ENCODE measurements at places on chromosomes 2 and 18. TPM values are rescaled to one million over a fixed set of nuclear protein-coding genes. Genes with fewer than 3 reads are reported as not detected.

- H3K4me3 ChIP-seq, result no peak overlapping the region
- H3K4me1 ChIP-seq, result no peaks in the 10 kb centered on the region
- no peaks in the 10 kb centered on the region for H3K36me3 ChIP-seq
- H3K27me3 ChIP-seq, result peaks cover 11% of the 10 kb centered on the region
- no peak for DNase-seq
Measured at GRCh38 chr2:120421830-120422175, 75.9 kb downstream of the INHBB start.

DNA sequence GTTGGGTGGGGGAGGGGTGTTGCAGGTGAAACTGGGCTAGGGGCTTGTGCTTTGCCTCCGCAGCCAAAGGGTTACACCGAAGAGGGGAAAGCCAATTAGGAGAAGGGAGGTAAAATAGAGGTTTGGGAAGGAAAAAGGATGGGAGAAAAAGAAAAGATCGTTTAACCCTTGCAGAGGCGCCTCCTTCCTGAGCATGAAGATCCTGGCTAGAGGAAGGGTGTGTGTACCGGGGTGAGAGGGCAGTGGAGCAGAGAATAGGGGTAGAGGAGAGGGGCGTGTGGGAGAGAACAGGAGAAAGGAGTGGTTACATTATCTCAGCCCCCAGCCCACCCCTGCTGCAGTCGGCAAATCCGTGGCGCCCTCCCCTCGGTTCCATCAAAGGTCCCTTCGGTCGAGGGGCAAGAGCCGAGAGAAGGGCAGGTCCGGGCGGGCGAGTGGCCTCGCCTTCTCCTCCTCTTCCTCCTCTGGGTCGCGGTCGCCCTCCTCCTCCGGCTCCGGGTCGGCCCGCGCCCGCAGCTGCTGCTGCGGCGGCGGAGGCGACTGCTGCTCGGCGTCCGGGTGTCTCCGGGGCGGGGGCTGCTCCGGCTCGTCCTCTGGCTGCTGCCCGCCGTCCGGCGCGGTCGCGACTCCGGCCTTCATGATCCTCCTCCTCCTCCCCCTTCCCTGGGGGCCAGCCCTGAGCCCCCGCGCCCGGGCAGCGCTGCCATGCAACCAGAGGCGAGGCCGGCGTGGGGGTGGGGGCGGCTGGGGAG is 1.1 kb downstream of the MARCHF4 start:
- H3K4me1 ChIP-seq, result peaks cover 19% of the 10 kb centered on the region
- peaks cover 52% of the 10 kb centered on the region for H3K27me3 ChIP-seq
- H3K27ac ChIP-seq, result no peak overlapping the region
- peak overlapping the region; percentile 31 for H3K4me3 ChIP-seq
- DNase-seq, result no peak

DNA sequence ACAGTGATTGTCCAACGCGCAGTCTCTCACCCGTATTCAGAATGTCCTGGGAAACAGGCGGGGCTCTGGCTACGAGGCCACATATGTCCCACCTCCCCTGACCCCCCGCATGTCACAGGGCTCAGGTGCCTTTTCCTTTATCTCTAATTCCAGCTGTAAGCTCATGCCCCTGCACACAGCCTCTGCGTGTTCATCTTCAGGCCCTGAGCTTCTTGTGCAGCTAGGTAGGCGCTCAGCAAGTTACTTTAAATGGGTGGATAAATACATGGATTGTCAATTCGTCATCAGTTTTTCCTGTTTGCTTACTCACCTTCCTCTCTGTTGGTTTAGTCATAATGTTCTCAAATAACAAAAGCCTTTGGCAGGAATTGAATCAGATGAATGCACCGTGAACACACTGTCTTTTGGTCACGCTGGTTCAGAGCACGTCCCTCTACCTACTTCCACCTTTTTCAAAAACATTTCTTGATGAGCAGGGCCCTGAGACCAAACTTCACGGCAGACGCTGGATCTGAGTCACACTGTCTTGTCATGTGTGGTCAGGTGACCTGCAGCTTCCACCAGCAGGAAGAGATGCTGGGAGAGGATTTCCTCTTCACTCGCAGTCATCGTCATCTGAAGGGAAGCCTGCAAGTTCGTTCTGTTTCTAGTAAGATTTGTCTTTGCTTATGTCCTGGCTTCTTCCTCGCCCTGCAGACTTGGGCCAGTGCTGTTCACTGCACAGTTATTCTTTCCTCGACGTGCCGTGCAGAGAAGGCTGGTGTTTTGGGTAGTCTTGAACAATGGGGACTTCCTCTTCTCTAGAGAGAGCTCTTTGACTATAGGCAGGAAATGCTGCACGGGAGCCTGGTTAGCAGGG is 138.1 kb downstream of the PTGR3 start:
- peak overlapping the region; percentile 90 for H3K27ac ChIP-seq
- no peaks in the 10 kb centered on the region for H3K36me3 ChIP-seq
- peaks cover 17% of the 10 kb centered on the region for H3K4me1 ChIP-seq
- no peak for DNase-seq

GRCh38 chr2:207165121-207166038 is at the start of gene KLF7:
TSS of gene KLF7 (minus strand) at chr2:207165948. CDS start at chr2:207165568, 380 bp downstream.
- peak; percentile 51 for DNase-seq
- peaks cover 7% of the 10 kb centered on the region for H3K4me1 ChIP-seq
- H3K27me3 ChIP-seq, result no peaks in the 10 kb centered on the region
- no peaks in the 10 kb centered on the region for H3K36me3 ChIP-seq
- H3K4me3 ChIP-seq, result peak within 1 kb of the TSS; percentile 75

Gene STPG4
- 0.44 TPM for total RNA-seq

Gene ZNF396
- 1.4 TPM for total RNA-seq

DNA sequence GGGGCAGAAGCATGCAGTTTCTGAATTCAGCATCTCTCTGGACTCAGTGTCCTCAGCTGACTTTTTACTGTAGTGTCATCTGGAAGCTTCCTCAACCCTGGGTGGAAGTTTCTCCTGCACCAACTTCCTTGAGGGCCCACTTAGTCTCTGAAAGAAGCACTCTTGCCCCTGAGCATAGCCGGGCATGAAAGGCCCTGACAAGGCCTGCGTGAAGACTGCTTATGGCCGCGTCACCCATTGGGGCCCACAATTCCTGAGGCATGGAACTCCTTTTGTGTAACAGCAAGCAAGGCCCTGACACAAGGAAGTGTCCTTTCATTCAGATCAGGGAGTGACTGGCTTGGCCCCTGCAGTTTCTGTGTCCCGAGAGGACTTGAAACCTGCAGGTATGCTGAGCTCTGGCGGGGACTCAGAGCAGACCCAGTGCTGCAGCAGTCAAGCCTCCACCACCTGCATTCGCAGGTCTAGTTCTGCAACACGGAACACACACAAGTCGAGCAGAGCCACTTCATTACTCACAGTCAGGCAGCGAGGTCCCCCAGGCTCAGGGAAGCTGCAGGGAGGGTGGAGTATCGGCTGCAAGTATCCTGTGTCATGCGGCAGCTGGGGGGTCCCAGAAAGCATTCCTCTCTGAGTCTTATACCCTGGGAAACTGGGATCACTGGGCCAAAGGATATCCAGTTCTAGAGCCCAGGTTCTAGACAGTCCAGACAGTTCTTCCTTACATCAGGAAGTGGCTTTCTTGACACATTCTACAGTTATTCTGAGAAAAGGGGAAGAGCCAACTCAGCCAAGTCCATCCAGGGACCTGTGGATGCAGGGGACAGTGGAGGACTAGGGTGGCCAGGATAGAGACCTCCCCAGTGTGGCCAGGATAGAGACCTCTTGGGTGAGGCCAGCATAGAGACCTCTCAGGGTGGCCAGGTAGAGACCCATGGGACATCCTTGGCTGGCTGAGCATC is 35.6 kb upstream of the PRLH start:
- H3K27ac ChIP-seq, result no peak overlapping the region
- no peak for DNase-seq
- H3K27me3 ChIP-seq, result no peaks in the 10 kb centered on the region
- H3K4me3 ChIP-seq, result no peak overlapping the region
